Chondrocyte (in vitro differentiated cells): ENCODE measurements at places on chromosomes 13 and 19. TPM values are rescaled to one million over a fixed set of nuclear protein-coding genes. Genes with fewer than 3 reads are reported as not detected.
A peak's percentile ranks its signal among the peaks of the same experiment; 100 is the strongest.

The CARM1 gene
- 59.9 to 62.0 TPM (median 61.8 TPM) in 3 replicates for total RNA-seq

GRCh38 chr13:34993470-34993869 lies 51.4 kb downstream of the NBEA start:
- no peaks in the 10 kb centered on the region for H3K27me3 ChIP-seq
- H3K36me3 ChIP-seq: peaks cover 2% of the 10 kb centered on the region
- no peaks in the 10 kb centered on the region for H3K4me1 ChIP-seq
- H3K4me3 ChIP-seq: no peak overlapping the region

DNA sequence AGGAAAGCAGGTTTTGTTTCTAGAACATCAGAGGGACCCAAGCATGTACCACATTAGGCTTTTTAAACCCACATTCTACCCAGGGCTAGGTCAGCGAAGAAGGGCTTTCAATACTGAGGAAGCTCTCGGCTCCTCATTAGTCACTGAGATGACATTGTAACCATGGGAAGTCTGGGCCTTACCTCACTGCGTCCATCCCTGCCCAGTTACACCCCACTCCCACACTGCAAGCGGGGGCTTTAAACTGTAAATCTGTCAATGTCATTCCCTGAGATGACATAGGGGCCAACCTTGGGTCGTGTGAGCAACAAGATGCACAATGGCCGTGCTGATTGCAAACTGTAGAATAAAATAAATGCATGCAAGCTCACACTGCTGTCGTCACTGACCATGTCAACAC lies 21.7 kb upstream of the TFDP1 start:
- DNase-seq: no peak
- H3K4me3 ChIP-seq: no peak overlapping the region
- no peak overlapping the region for H3K27ac ChIP-seq
- H3K4me1 ChIP-seq: peaks cover 5% of the 10 kb centered on the region
- no peaks in the 10 kb centered on the region for H3K36me3 ChIP-seq
- no peaks in the 10 kb centered on the region for H3K27me3 ChIP-seq

The CD37 gene
- total RNA-seq: not detected in 3 replicates

The ZSCAN1 gene
- total RNA-seq: 0.37 to 1.3 TPM in 2 of 3 replicates, not detected in the other

GRCh38 chr13:52600666-52601065 lies 41.6 kb upstream of the HNRNPA1L2 start:
- peaks cover 19% of the 10 kb centered on the region for H3K4me1 ChIP-seq
- H3K27me3 ChIP-seq: no peaks in the 10 kb centered on the region
- H3K36me3 ChIP-seq: no peaks in the 10 kb centered on the region
- H3K4me3 ChIP-seq: peak overlapping the region; percentile 67
- DNase-seq: no peak

The SYNGR4 gene
- total RNA-seq: not detected in 3 replicates

DNA sequence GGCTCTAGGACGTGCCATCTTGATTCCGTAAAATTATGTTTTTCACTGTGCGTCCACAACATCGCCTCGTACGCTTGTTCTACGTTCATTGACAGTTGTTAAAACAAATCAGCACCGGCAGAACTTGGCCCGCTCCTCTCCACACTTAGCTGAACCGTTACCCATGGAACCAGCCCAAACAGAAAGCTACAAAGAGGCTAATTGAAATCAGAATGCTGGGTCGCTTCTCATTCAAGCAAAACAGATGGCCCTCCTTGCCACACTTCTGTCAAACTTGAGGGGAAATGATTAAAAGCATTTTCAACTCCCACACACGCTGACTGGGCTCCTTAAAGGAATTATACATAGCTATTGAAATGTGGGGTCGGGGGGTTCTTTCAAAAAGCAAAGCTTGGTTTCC lies 71.6 kb downstream of the TM9SF2 start:
- H3K36me3 ChIP-seq: no peaks in the 10 kb centered on the region
- H3K27ac ChIP-seq: no peak overlapping the region
- DNase-seq: no peak
- no peaks in the 10 kb centered on the region for H3K27me3 ChIP-seq
- no peak overlapping the region for H3K4me3 ChIP-seq

The USHBP1 gene
- not detected in 3 replicates for total RNA-seq

The ALOX5AP gene
- 0.57 to 2.1 TPM (median 1.1 TPM) in 3 replicates for total RNA-seq

The PTGER1 gene
- 0.29 to 1.6 TPM (median 1.4 TPM) in 3 replicates for total RNA-seq

DNA sequence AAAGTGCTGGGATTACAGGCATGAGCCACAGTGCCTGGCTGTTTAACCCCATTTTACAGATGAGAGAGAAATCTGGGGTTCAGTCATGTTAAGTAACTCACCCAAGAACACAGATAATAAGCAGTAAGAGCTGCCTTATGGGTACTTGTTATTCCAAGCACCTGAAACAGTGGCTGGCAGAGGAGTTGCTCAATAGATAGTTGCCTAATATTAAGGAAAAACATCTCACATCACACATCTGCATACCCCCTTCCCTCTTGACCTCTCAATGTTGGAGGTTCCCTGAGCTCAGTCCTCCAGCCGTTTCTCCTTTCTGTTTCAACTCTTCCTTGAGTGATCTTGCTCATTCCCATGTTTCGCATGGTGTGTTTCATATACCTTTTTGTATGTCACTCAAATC lies 401.9 kb downstream of the KLF12 start:
- no peaks in the 10 kb centered on the region for H3K27me3 ChIP-seq
- DNase-seq: no peak
- H3K4me3 ChIP-seq: no peak overlapping the region
- H3K36me3 ChIP-seq: peaks cover 7% of the 10 kb centered on the region
- H3K27ac ChIP-seq: no peak overlapping the region

GRCh38 chr13:82749551-82749950 lies 1132.7 kb downstream of the SLITRK1 start:
- no peaks in the 10 kb centered on the region for H3K36me3 ChIP-seq
- H3K4me1 ChIP-seq: peaks cover 25% of the 10 kb centered on the region
- no peaks in the 10 kb centered on the region for H3K27me3 ChIP-seq

DNA sequence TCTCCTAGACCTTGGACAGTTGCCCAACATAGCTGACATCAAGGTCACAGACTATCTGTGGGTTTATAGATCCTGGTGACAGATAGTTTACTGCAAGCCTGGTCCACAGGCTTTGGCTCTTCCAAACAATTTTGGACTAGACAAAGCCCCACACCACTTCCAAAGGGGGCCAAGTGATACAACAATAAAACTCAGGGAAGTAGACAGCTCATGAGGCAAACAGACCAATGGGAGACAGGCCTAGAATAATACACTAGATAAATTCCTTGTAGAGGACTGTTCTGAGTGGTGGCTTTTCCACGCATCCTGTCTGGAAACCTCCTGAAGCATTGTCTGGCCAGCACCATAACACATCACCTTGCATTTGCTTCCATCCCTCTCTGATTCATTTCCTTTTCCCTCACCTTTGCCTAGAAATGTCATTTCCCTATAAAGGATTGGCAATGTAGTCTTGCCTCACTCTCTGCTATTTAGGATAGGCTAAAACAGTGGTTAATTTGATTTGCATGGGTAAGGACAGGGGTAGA lies 284.2 kb downstream of the POU4F1 start:
- H3K4me1 ChIP-seq: no peaks in the 10 kb centered on the region
- no peaks in the 10 kb centered on the region for H3K36me3 ChIP-seq

- no peaks in the 10 kb centered on the region for H3K4me1 ChIP-seq
- H3K27me3 ChIP-seq: no peaks in the 10 kb centered on the region
- DNase-seq: no peak
- H3K4me3 ChIP-seq: no peak overlapping the region
- no peaks in the 10 kb centered on the region for H3K36me3 ChIP-seq
These were observed 3.7 kb downstream of the PSG9 start for GRCh38 chr19:43265664-43266025.

DNA sequence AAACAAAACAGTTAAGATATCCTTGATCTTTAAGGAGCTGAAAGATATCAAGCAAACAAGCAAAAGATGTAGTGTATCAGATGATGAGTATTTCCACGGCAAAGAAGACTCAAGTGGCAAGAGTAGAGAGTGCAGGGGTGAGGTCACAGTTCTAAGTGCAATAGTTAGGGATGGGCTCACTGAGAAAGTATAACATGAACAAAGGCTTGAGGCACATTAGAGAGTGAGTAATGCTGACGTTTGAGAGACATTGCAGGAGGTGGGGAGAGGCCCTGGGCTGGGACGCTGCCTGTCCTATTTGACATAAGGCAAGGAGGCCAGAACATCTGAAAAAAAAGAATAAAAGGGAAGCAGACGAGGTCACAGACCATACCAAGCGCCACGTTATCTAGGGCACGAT lies 1.4 kb downstream of the DUXA start:
- H3K4me3 ChIP-seq: no peak overlapping the region
- no peak overlapping the region for H3K27ac ChIP-seq
- no peaks in the 10 kb centered on the region for H3K4me1 ChIP-seq
- DNase-seq: no peak
- H3K27me3 ChIP-seq: peaks cover 2% of the 10 kb centered on the region

DNA sequence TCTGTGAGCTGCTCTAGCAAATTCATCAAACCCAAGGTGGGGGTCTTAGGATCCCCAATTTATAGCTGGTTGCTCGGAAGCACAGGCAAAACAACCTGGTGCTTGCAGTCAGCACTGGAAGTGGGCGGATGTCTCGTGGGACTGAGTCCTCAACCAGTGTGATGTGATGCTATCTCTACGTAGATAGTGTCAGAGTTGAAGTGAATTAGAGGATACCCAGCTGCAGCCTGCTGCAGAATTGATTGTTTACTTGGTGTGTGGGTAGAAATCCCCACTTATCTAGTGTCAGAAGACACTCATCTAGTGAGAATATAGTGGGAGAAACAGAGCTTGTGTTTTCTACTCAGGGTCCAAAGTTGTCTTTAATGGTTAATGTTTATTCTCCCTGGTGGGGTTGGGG lies 63.3 kb downstream of the CBY2 start:
- no peak overlapping the region for H3K4me3 ChIP-seq
- H3K36me3 ChIP-seq: peaks cover 3% of the 10 kb centered on the region
- H3K27me3 ChIP-seq: peaks cover 28% of the 10 kb centered on the region
- peaks cover 9% of the 10 kb centered on the region for H3K4me1 ChIP-seq

The KL gene
- total RNA-seq: 0.05 to 0.19 TPM (median 0.15 TPM) in 3 replicates

- no peaks in the 10 kb centered on the region for H3K36me3 ChIP-seq
- H3K4me1 ChIP-seq: no peaks in the 10 kb centered on the region
- H3K27me3 ChIP-seq: no peaks in the 10 kb centered on the region
These were observed 206.3 kb downstream of the RAP2A start for GRCh38 chr13:97640268-97640667.

GRCh38 chr13:50167967-50168366 lies 152.7 kb downstream of the KCNRG start:
- H3K4me1 ChIP-seq: peaks cover 20% of the 10 kb centered on the region
- H3K36me3 ChIP-seq: peaks cover 3% of the 10 kb centered on the region
- H3K27ac ChIP-seq: no peak overlapping the region

DNA sequence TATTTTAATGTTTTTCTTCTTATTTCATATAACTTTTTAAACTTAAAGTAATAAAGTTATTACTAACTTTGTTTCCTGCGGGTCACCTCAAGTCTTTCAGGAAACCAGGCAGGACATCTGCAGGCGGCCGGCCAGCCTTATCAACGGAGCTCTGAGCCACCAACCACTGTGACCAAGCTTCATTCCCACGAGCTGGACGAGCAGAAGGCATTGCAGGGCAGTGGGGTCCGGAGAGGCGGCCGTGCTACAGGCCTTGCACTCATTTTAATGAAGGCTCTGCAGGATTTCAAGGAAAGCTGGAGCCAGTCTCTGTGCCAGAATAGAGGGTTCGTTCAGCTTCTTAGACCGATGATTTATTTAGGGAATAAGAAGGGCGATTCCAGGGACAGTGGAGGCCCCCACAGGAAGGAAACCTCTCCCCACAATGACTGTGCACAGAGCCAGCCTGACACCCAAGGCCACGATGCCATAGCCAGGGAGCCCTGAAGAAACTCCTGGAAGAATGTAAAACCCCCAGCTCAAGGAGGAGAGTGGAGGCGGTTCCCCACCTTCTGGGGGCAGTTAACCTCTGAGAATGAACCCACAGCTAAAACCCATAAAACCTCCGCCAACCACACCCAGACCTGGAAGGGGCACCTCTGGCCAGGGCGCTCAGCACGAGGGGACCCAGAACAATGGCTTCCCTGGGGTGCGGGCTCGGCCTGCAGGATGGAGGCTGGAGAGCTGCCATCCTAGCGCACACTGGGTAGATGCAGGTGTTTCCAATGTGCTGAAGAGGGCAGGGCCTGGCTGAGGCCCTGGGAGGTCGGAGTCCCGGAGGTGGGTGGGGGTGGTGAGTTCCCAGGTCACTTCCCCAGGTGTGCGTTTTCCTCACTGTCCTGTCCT lies 75.0 kb downstream of the RASA3 start:
- H3K4me3 ChIP-seq: no peak overlapping the region
- no peak for DNase-seq
- no peak overlapping the region for H3K27ac ChIP-seq
- H3K27me3 ChIP-seq: no peaks in the 10 kb centered on the region
- peaks cover 32% of the 10 kb centered on the region for H3K4me1 ChIP-seq

GRCh38 chr13:25207291-25207810 lies 35.3 kb upstream of the AMER2 start:
- no peak overlapping the region for H3K27ac ChIP-seq
- no peak for DNase-seq
- peaks cover 28% of the 10 kb centered on the region for H3K27me3 ChIP-seq
- H3K36me3 ChIP-seq: no peaks in the 10 kb centered on the region
- no peak overlapping the region for H3K4me3 ChIP-seq

GRCh38 chr19:32673573-32673972 lies 1.4 kb downstream of the ANKRD27 start:
- H3K4me1 ChIP-seq: peaks cover 31% of the 10 kb centered on the region
- H3K27me3 ChIP-seq: peaks cover 9% of the 10 kb centered on the region
- H3K36me3 ChIP-seq: no peaks in the 10 kb centered on the region

DNA sequence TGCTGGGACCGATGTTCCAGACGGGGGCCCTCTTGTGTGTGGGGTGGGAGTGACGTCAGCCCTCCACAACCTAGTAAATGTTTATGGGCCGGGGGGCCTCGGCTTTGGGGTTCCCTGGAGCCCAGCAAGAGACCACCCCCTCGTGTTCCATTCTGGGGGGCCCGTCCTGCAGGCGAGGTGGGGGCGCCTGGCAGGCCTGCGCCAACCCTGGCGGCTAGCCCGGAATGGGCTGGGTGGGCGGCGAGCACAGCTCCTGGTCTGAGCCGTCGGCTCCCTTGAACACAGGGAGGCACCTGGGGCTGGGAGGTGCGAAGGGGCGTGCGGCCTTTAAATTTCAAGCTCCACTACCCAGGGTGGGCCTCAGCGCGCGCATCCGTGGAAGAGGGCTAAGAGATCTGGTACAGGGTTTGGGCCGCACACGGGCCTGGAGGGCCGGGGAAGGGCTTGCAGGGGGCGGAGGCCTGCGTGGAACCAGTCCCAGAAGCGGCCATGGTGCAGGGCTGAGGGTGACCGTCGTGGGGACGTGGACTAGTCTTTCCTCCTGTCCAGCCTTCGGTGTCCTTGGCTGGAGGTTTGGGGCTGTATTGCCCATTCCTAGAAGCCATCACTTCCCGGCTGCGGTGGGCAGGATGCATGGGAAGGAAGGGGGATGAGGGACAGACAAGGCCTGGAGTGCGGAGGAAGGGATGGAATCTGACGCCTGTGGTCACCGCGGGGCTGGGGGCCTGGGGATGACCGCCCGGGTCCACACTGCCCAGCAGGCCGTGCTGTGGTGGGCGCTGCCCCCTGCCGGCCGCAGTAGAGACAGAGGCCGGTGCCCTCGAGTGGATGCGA lies 11.4 kb downstream of the NDUFA11 start:
- no peak for DNase-seq
- peaks cover 4% of the 10 kb centered on the region for H3K4me1 ChIP-seq
- no peak overlapping the region for H3K27ac ChIP-seq
- H3K27me3 ChIP-seq: no peaks in the 10 kb centered on the region
- H3K4me3 ChIP-seq: no peak overlapping the region
- H3K36me3 ChIP-seq: peaks cover 3% of the 10 kb centered on the region

The ZSWIM9 gene
- total RNA-seq: 5.0 to 5.9 TPM (median 5.6 TPM) in 3 replicates
